ENCODE measurements at places on chromosomes 2 and 18.

DNA sequence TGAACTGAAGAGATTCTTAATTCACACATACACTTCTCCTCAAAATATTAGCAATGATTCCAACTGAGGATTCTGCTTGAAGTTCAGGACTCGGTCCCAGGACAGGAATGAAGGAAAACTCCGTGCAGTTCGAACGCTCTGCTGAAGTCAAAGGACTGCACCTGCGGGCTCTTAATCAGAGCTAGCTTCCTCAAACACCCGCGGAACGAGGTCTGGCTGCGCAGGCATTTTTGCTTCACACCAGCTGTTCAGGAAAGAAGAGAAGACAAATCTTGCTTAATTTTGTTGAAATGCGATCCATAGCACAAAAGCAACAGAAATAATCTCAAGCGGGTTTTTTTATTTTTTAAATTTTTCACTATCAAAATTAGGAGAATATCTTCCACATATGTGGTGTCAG, 175.6 kb downstream of the LAMA1 start:
- no peak for DNase-seq

GRCh38 chr18:42106784-42107183, 151.8 kb downstream of the PIK3C3 start:
- no peak for DNase-seq

GRCh38 chr2:54665436-54665856, 58.0 kb upstream of the EML6 start:
- DNase-seq: no peak

DNA sequence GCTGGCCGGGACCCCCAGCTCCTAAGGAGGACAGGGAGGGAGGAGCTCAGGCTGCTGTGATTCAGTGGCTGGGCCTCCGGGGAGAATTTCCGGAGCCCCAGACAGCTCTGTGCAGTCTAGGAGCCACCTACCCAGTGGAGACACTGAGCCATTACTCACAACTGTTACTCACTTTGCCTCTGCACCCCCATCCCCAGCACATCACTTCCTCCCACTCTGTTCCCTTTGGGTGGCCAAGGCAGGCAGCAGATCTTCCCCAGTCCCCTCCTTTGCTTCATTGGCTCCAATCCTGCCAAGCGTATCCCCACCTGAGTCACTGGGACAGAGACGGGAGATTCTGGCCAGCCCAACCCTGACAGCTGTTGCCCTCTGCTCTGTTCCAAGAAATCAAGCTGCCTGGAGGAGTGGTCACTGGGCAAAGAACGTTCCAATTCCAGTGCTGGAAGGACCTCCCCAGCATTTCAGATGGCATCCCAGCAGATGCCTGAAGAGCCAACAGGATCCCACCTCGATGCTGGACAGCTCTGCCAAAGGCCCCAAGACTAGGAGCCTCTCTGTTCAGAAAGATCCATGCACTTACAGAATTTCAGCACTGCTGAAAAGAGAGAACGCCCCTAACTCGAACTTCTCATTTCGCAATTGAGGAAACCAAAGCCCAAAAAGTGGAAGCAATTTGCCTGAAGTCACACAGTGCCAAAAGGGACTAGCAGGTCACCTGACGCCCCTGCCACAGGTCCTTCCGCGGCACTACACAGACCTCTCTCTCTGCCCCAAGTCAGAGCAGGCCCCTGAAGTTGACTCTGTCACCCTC, 68.3 kb downstream of the TNS1 start:
- peak; percentile 67 for DNase-seq

- DNase-seq: no peak
Observed at GRCh38 chr18:25422230-25422629, 70.3 kb upstream of the ZNF521 start.
